ENCODE measurements at places on chromosomes 1 and 21. TPM values are rescaled to one million over a fixed set of nuclear protein-coding genes. Genes with fewer than 3 reads are reported as not detected.

- no peak for ATAC-seq
These were observed 215.9 kb downstream of the TOMM20 start for GRCh38 chr1:234912548-234913277.

DNA sequence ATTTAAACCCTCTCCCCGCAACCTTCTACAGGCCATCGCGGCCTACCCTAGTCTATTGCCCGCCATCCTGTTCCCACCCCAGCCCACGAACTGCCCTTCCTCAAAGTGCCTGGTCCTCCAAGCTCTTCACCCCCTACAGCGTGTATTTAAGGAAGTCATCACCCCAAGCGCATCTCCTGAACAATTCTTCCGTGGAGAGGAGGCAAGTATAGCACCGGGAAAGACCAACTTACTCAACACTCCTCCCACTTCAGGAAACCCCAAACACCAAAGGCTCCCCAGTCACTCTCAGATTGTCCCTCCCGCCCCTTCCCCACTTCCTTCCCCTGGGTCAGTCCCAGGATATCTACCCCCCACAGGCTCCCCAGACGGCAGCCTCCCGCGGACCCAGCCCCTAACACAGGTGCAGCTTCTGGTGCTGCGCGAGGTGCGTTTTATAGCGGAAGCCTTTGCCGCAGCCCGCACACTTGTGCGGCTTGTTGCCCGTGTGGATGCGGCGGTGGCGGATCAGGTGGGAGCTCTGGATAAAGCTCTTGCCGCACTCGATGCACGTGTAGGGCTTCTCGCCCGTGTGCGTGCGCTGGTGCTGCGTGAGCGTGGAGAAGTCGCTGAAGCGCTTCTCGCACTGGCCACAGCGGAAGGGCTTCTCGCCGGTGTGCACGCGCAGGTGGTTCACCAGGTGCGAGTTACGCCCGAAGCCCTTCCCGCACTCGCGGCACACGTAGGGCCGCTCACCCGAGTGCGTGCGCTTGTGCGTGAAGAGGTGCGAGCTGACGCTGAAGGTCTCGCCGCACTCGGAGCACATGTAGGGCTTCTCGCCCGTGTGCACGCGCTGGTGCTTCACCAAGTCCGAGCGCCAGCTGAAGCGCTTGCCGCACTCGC, 25.5 kb downstream of the ZNF697 start:
- no peak for ATAC-seq

- no peak for ATAC-seq
These were observed 59.4 kb upstream of the DUSP10 start for GRCh38 chr1:221801251-221801661.

DNA sequence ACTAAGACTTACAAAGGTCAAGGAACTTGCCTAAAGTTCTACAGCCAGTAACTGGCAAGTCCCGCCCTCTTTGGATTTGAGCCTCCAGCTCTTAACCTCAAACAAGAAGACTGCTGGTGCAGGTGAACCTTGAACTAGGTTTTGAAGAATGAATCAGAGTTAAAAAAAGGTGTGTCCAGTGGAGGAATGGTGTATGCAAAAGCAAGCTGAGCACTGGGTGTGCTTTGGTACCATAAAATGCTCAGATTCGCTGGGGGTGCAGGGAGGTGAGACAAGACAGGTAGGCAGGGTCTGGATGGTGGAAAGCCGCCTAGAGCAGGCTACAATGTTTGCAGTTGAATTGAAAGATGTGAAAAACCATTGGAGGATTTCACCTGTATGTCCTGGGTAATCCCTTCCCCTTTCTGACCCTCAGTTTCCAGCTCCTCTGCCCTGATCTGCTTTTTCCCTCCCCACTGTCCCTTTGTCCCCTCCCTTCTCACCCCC, 39.8 kb downstream of the FOXD2 start:
- peak; percentile 45 for ATAC-seq

DNA sequence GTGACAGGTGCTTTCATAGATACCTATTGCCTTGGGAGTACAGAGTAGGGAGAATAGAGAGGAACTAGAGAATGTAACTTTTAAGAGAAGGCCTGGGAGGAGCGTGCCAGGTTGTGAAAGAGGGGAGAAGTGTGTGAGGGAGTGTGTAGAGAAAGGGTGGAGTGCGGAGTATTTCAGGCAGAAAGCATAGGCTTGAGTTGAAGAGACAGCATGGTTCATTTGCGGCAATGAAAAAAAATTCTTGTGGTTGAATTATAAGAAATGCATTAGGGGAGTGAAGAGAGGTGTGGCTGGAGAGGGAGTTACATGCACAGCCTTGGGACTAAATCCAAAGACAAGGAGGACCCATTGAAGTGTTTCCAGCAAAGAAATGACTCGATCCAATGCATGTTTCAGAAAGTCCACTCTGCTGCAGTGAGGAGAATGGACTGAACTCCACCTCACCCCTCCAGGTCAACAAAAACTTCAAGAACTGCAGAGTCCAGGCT, 81.7 kb upstream of the ADAM30 start:
- peak; percentile 77 for ATAC-seq

DNA sequence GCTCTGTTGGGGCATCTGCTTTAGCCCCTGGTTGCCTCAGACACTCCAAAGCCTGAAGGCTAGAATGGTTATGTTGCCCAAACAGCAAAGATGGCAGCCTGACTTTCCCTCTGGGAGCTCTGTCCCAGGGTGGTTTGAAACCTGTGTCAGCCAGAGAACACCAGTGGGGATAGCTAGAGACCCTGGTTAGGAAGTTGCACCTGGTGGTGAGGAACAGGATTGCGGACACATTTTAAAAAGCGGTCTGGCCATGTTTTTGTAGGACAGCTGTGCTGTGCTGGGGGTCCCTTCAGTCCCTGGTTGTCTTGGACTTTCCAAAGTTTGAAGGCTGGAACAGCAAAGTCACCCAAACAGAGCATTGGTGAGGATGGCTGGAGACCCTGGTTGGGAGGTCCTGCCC, 87.8 kb downstream of the DNM3 start:
- ATAC-seq, result no peak

DNA sequence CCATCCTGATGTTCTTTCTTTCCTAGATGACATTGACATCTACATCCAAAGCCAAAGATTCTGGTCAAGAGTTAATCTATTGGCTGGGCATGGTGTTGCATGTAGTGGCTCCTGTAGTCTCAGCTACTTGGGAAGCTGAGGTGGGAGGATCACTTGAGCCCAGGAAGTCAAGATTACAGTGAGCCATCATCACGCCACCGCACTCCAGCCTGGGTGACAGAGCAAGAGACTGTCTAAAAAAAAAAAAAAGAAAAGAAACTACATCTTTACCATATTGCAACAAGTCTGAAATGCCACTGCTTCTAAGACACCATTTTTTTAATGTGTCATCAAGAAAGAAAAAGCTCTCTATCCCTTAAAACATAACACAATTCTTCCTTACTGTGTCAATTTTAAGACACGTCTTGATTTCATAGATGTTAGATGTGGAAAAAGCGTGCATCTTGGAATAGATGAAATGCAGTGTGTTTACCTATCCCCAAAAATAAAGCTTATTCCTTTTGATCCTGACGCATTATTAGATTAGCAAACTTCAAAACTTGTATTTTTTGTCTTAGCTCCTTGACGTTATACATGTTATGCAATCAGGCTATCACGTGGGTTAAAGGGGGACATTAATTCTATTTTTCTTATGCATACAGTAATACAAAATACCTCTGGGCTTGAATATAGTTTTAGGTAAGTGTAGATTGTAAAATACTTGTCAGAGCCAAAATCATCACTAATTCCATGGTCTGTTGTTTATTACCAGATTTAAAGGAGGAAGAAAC, 46.3 kb downstream of the ELAPOR1 start:
- ATAC-seq, result no peak

DNA sequence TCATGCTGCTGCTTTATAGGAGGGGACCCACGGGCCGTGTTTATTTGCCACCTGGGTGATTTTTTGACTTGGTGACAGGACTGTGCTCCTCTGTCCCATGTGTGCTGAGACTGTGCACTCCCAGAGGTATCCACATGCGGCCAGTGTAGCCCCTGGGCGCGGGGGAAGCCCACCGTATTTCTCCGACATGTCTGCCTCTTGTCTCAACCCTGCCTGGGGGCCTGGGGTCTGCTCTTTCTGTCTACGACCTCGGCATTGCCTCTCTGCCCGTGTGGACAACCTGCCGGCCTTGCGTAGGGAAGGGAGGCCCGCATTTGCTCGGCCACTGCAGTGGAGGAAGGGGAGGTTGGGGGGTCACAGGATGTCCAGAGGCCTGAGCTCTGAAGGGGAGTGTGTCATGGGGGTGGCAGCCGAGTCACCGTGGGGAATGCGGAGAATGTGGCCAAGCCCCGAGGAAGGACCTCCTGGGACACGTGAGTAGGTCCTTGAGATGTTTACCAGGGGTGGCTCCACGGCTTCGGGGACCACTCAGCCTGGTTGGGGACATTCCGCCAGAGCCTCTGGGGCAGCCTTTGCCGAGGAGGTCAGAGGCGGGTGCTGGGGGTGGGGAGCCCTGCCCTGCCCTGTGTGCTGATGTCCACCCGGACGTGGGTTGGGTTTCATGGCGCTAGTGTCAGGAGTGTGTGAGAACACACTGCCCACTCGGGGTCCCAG, 11.0 kb downstream of the PRKCZ start:
- ATAC-seq, result no peak

GRCh38 chr21:29403301-29403700, 104.6 kb downstream of the BACH1 start:
- no peak for ATAC-seq

DNA sequence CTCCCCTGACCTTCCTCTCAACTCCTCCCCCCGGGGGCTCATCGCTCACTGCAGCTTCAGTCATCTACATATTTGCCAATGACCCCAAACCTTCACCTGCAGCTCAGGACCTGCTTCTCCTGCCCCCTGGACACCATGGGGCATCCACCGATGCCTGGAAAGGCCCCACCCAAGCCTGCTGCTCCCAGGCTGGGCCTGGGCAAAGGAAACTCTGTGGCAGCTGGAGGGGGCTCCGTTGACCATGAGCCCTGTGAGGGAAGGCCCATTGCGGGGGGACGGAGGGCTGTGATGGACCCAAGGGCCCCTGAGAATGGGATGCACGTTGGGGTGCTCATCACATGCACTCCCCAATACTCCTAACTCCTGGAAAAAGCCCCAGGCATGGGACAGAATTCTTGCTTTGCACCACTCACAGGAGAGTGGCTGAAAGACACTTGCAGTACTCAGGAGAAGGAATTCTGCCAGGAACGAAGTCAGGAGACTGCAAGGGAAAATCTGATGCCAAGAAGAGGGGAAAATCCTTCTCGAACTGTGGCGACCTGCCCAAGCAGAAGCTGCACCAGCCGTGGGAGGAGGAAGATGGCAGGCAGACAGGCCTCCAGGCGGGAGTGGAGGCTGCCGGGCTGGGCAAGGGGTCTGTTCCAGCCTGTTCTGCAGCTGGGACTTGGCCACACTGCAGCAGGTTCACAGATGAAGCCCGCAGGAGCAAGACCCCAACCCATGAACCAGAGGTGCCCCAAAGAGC, 18.4 kb downstream of the MATN1 start:
- no peak for ATAC-seq

GRCh38 chr21:41110664-41111063, 57.3 kb upstream of the BACE2 start:
- no peak for ATAC-seq

The LIN28A gene
- not detected for total RNA-seq

The C1orf141 gene
- total RNA-seq, result not detected

The RXFP4 gene
- total RNA-seq, result not detected

The TMED5 gene
- total RNA-seq, result 21.8 TPM

The TFF2 gene
- not detected for total RNA-seq

The CADM3 gene
- 0.48 TPM for total RNA-seq

The SGIP1 gene
- 1.4 TPM for total RNA-seq

The ABL2 gene
- total RNA-seq, result 6.2 TPM

The HSD3B2 gene
- total RNA-seq, result 0.32 TPM

The SNAPIN gene
- total RNA-seq, result 32.0 TPM

The TIE1 gene
- 4.1 TPM for total RNA-seq
